ENCODE measurements at places on chromosomes 2 and 18. TPM values are rescaled to one million over a fixed set of nuclear protein-coding genes. Genes with fewer than 3 reads are reported as not detected.

DNA sequence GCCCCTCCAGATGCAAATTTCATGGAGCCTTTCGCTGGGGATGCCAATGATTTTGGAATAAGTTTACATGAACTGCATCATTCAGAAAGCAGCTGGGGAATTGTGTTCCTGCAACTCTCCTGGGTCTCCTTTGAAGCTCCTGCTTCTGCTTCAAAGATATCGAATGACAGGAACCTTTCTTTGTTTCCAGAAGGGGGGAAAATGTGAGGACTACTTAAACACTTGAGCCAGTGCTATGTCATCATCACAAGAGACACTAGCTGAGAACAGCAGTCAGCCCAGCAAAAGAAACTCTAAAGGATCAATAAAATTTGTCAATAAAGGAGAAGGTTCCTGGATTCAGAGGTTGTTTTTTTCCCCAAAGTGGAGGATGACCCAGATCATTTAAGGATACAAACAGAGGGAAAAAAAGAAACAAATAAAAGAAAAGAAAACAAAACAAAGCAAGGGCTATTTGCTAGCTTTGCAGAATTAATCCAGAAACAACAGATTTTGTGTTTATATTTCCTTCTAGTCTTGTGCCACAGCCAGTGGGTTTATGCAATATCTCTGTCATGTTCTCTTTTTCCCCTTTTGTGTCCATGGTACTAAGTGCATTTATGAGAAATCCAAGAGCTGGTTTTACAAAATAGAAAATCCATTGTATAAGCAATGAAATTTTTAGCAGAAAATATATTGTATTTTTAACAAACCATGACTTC, 463.7 kb downstream of the CDH2 start:
- no peak for DNase-seq

DNA sequence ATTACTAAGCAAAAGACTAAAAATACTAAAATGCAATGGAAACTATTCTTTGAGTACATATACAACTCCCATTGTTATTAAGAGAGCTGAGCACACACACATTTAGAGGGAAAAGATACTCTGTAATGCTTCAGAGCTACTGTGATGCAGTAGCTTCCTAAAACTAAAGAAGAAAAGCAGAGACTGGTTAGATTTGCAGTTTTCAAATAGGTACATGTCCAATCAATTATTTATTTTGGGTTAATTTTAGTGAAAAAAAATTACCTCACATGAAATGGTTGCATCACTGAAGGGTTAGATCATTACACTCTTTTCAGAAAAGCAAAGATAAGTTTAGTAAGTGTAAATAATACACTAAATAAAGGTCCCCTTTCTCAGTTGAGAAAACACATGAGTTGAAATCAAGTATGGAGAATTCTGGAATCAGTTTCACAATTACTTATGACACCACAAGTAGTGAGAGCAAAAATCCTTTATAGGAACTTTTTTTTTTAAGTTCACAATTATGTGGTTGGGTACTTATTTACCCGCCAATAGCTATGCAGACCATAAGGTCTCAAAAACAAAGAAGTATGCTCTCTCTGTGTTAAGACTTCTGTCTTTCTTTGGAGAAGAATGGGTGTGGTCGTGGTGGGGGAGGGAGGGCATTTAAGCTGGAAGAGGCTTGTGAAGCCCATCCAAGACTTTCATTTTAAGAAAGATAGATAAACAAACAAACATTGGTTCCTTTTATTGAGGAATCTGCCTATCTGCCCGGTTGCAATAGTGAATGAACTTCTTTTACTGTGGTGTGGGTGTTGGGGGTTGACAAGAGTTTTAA, 25.3 kb upstream of the SERTAD2 start:
- no peak for DNase-seq

GRCh38 chr18:62138461-62139235, 48.2 kb downstream of the PIGN start:
- DNase-seq: no peak

DNA sequence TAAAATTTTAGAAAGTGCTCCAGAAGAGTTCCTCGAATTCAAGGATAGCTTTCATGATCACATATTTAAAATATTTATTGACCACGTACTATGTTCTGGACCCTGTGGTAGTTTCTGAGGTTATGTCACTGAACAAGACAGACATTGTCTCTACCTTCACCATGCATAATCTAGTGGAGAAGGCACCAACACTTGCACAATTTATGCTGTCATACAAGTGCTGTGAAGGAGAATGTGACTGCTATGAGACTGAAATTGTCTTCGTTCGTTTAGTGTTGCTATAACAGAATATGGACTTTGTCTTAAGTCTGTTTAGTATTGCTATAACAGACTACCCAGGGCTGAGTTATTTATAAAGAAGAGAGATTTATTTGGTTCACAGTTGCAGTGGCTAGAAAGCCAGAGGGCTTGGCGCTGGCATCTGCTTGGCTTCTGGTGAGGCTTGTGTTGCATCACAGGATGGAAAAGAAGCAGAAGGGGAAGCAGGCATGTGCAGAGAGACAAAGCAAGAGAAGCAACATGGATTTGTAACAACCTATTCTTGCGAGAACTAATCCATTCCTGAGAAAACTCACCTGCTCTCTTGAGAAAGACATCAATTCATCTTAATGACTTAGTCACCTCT, 50.0 kb upstream of the RFX8 start:
- DNase-seq: peak; percentile 64

- no peak for DNase-seq
Observed at GRCh38 chr2:8141780-8142179, 540.1 kb upstream of the ID2 start.

SMCHD1 gene
- 6.2 TPM for polyA plus RNA-seq

DNA sequence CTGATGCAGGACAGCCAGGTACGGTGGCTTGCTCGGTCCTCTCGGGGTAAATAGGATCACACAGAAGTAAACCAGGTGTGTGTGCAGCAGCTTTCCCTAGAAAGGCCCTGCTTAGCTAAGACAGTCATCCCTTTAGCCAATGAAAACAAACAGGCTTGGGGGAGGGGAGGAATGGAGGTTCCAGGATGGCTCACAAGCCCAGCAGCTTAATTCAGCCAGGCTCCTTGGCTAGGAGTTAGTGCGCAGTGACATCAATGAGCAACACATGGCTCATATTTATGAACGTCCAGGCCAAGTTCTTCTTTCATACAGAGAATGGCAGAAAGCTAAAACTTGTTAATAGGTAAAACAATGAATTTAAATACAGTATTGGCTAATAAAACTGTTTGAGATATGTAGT, 10.2 kb downstream of the IAH1 start:
- DNase-seq: no peak

KCNF1 gene
- 0.06 TPM for polyA plus RNA-seq

DNA sequence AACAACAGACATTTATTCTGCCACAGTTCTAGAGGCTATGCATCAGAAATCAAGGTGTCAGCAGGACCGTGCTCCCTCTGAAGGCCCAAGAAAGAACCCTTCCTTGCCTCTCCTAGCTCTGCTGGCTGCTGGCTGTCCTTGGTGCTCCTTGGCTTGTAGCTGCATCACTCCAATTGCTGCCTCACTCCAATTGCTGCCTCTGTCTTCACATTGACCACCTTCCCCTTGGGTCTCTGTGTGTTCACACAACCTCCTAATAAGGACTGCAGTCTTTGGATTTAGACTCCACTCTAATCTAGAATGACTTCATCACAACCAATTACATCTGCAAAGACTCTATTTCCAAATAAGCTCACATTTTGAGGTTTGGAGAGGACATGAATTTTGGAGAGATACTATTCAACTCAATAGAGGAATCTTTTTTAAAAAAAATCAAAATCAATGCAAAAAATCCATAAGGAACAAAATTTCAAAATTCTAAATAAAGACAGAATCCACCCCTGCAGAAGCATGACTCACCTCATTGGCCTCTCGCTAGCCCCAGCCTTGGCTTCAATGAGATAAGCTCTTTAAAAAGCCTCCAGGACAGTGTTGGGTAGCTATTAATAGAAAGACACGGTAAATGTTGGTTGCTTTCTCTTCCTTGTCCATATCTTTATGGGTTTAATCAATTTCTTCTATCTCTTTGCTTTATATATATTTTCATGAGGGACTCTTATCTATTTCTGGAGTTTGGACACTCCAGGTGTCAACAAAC, 267.6 kb upstream of the MGAT5 start:
- DNase-seq: no peak

FSHR gene
- polyA plus RNA-seq: not detected

DNA sequence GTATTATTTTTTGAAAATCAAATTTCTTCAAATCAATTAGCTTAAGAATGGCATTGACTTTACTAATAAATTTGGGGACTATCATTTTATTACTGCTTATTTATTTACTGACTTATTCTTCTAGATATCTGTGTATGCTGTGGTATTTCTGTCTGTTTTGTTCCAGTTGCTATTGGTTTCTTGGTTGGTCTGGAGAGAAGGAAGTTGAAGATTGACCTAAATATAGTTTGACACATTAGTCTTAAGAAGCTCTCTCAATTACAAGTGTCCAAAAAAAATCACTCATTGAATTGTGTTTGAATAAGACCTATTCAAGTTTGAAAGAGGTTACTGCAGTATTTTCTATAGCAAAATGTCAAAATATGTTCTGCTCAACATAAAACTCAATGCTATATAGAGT, 153.3 kb upstream of the KYNU start:
- no peak for DNase-seq

- no peak for DNase-seq
Observed at GRCh38 chr2:68469935-68470334, 2.5 kb downstream of the APLF start.

DNA sequence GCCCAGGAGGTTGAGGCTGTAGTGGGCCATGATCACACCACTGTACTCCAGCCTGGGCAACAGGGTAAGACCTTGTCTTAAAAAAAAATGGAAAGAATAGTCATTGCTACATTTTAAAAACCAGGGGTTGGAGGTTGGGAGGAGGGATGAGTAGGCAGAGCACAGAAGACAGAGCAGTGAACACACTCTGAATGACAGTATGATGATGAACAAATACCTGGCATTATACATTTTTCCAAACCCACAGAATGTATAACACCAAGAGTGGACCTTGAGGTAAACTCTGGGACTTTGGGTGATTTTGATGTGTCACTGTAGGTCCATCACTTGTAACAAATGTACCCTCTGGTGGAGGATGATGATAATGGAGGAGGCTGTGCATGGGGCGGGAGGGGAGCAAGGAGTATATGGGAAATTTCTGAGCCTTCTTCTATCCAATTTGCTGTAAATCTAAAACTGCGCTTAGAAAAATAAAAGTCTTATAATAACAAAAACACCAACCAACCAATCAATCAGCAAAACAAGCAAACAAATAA, 111.4 kb upstream of the PGAP1 start:
- DNase-seq: no peak

- no peak for DNase-seq
Observed at GRCh38 chr2:26682155-26682554, 10.4 kb upstream of the KCNK3 start.

DNA sequence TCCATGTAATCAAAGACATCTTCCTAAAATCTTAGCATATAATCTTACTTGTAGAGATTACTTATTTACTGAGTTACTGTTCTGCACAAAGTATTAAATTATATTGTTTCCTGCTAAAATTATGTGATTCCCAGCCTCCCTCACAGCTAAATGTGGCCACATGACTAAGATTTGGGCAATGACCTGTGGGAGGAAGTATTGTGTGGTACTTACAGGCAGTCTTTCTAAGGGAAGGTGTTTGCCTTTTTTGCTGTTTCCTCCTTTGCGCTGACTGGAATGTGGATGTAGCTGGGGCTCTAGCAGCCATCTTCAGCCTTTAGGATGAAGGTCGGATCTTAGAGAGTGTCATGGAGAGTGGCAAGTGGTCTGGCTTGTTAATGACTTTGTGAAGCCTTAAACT, 146.3 kb upstream of the APCDD1 start:
- no peak for DNase-seq

GALNT5 gene
- polyA plus RNA-seq: under 0.01 TPM

IL36A gene
- not detected for polyA plus RNA-seq

DNA sequence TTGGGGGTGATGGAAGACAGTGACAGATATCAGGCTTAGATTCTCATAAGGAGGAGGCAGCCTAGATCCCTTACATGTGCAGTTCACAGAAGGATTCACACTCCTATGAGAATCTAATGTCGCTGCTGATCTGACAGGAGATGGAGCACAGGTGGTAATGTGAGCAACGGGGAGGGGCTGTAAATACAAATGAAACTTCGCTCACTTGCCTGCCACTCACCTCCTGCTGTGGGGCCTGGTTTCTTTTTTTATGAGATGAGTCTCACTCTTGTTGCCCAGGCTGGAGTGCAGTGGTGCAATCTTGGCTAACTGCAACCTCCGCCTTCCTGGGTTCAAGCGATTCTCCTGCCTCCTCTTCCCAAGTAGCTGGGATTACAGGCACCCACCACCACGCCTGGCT, 258.6 kb downstream of the EN1 start:
- DNase-seq: no peak

FN1 gene
- polyA plus RNA-seq: 40.3 TPM

INPP5D gene
- 2.4 TPM for polyA plus RNA-seq

DNA sequence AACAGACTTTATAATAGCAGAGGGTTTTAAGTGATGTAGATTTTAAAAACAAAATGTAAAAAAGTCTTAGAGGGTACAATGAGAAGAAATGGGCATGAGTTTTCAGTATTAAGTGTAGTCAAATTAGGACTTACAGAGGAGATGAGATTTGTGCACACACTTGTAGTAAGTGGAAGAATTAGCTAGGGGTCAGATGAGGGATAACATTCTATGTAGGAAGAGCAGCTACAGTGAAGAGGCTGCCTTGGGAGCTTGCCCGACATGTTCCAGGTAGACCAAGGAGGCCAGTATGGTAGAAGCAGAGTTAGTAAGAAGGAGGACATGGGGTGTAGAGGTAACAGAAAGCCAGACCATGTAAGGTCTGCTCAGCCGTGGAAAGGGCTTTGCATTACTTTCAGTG, 189.2 kb upstream of the DSEL start:
- DNase-seq: no peak

FOXI3 gene
- not detected for polyA plus RNA-seq

DNA sequence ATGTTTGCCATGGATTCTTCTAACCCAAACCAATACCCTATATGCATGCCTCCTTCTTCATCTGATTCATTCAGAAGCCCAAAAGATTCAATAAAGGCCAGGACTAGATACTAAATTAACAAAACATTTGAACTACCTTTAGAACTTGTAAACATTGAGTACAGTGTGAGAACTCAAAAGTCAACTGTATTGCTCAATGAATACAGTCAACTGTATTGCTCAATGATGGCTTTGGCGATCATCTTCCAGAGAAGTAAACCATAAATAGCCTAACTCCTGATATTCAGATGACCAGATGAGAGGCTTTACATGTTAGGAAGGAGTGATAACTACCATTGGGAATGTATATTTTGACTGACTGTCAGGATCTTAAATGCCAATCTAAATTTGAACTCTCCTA, 206.5 kb upstream of the ITGA4 start:
- no peak for DNase-seq

- DNase-seq: no peak
Observed at GRCh38 chr18:66395671-66396218, 208.1 kb downstream of the CDH19 start.

SRBD1 gene
- 3.0 TPM for polyA plus RNA-seq

GRCh38 chr2:84832772-84833461, 48.0 kb downstream of the TRABD2A start:
- DNase-seq: no peak

GRCh38 chr2:38835015-38835601, 40.6 kb downstream of the DHX57 start:
- DNase-seq: no peak

SPDYA gene
- polyA plus RNA-seq: not detected

DNAJC27 gene
- polyA plus RNA-seq: 4.2 TPM

- no peak for DNase-seq
Observed at GRCh38 chr2:8080063-8080462, 601.8 kb upstream of the ID2 start.

- DNase-seq: peak; percentile 89
Observed at GRCh38 chr2:127074358-127074757, 32.6 kb downstream of the BIN1 start.

- DNase-seq: no peak
Observed at GRCh38 chr2:192579965-192580700, 385.4 kb upstream of the TMEFF2 start.

- DNase-seq: no peak
Observed at GRCh38 chr2:189536830-189537229, 43.8 kb downstream of the SLC40A1 start.
